NCI-H2081 treated with DMSO at 0.1 percent for 48 hours (cell line): ENCODE measurements at places on chromosomes 12 and 14.

DNA sequence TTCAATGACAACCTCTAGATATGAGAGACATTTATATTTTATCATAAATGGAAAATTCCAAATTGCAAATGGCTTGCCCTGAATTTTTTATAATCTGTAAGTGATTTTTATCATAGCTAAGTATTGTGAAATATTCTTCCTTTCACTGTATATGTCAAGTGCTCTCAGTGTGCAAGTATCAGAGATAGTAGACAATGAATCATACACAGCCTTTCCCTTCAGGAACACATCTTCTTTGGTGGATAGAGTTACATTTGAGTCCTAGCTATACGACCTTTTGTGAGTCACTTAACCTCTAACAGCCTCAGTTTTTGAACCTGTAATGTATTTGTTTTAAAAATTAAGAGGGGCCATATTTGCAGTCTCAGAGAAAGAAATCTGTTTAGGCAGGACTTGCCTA lies 350.7 kb upstream of the SEL1L start:
- DNase-seq: no peak

DNA sequence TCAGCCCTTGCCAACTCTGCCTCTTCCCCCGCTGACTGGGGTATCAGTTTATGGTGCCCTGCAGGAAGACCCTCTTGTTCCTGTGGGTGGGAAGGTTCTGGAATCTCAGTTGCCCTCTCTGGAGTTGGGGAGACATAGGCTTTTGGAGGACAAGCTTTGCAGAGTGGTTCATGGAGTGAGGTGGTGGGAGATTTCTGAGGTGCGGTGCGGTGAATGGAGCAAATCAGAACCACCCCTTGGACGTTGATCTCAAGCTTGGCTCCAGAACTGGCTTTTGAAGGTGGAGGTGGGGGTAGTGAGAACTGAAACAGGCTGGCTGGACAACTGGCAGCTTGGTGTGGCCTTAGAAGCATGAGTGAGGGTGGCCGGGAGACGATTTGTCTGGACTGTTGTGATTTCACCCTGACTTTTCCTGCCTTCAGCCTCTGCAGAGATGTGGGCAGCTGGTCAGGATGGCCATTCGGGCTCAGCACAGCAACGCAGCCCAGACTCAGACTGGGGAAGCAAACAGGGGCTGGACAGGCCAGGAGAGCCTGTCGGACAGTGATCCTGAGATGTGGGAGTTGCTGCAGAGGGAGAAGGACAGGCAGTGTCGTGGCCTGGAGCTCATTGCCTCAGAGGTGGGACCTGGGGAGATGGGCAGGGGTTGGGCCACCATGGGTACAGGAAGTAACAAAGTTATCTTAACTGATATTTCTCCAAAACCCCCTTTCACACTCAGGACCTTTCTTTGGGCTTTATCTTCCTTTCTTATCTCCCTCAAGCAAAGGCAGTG lies 1.1 kb downstream of the SHMT2 start:
- no peak for DNase-seq

DNA sequence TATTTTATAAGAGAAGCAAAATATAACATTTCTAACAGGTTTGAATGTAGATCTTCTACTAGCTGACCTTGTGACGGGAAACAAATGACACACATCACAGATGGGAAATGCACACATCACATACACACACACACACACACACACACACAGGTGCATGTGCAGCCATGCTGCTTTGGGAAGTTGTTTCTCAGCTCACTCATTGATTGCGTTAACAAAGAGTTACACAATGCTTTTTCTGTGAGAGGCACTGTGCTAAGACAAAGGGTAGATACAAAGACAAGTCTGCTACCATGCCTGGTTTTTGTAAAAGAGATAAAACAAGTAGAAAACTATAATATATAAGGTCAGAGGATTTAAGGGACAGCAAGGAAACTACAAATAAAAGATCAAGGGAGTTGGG lies 1.3 kb upstream of the NR1H4 start:
- no peak for DNase-seq

- DNase-seq: no peak
These were observed 117.7 kb downstream of the OTOGL start for GRCh38 chr12:80217011-80217535.

- DNase-seq: peak; percentile 54
These were observed 18.8 kb upstream of the GAS2L3 start for GRCh38 chr12:100554608-100555077.

DNA sequence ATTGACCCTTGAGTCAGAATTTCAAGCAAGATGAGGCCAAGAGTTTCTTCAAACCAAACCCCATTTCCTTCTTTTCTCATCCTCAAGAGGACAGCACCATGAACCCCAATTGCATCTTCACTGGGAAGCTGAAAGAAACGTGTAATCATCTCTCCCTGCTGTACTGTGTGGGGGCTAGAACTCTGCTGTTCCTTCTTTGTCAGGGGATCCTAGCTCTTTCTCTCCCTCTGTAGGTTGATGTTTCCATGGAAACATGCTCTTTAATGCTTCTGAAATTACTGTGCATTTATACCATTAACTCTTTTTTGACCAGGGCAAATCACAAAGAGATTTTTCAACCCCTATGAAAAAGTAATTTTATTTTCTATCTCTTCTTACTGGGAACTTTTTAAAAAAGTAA lies 295.1 kb downstream of the GRIN2B start:
- DNase-seq: no peak

- DNase-seq: peak; percentile 86
These were observed 33.2 kb upstream of the FAM222A start for GRCh38 chr12:109680264-109681005.

- no peak for DNase-seq
These were observed 5.2 kb downstream of the SMAGP start for GRCh38 chr12:51265024-51265423.

DNA sequence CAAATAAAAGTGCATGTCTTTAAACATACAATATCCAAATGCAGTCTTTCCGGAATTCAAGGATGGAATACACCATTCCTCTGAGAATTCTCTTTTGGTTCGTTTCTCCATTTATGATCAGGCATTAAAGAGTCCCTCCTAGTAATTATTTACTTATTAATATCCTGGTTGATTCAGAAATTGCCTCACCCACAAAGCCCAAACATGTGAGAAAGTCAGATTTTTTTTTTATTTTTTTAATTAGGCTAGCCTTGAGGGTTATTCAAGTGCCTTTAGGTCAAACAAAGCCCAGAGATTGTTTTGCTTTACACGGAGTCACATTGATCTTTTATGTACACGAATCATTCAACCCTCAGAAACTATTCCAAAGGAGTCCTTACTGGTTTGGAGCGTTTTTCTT lies 6.4 kb upstream of the TSPAN8 start:
- DNase-seq: no peak

DNA sequence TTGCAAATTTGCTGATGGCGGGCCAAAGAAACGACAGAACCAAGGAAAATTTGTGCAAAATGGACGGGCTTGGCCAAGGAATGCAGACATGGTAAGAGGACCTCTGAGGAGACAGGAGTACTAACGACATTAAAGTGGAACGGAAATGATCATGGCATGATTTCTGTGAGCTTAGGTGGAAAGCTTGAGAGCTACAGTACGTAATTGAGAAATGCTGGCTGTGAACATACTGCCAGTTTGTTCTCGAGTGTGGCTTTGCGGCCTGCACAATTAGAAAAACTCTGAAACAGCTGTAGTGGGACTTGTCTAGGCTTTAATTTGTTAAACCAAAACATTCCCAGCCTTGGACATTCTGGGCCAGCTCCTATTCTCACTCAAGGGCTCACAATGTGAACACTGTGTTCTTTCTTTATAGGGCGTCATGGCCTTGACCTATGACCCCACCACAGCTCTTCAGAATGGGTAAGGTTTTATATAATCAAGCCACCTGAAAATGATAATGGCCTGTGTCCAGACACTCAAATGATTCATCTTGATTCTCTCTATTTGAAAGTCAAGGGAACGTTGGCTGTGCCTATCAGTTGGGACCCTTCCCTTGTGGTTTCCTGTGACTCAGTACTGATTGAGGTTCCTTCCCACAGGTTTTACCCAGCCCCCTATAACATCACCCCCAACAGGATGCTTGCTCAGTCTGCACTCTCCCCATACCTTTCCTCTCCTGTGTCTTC lies 48.5 kb downstream of the BAZ2A start:
- no peak for DNase-seq

DNA sequence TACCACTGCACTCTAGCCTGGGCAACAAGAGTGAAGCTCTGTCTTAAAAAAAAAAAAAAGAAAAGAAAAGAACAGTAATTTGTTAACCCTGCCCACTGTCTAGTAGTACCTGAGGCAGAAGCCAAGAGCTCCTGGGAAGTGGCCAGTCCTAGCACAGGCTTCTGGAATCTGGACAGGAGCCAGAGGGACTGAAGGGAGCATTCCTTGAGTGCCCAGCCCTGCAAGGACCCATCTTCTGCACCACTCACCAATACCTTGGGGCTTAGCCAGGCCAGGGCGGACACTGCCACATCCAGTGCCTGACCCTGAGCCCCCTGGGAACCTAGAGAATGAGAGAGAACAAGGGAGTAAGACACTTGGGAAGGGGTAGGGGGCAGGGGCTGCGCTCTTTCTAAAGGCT lies 33.7 kb downstream of the PARP2 start:
- DNase-seq: no peak

DNA sequence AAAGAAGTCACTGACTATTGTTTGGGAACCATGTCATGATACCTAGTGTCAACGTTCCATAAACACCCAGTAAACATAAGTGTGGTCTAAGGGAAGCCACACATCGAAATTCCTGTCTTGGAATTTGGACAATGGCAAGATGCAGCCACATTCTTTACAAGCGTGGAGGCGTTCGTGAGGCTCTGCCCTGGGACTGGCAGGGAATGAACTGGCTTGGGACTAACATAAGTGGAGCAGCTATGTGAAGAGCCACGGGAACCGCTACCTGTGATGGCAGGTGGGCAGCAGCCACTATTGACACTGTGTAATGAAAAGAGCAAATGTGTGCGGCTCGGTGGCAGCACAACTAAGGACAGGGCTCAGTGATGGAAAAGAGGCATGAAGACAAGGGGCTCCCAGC lies 10.0 kb upstream of the NRIP2 start:
- DNase-seq: no peak

- DNase-seq: no peak
These were observed 12.5 kb downstream of the PLD4 start for GRCh38 chr14:104937161-104937560.

DNA sequence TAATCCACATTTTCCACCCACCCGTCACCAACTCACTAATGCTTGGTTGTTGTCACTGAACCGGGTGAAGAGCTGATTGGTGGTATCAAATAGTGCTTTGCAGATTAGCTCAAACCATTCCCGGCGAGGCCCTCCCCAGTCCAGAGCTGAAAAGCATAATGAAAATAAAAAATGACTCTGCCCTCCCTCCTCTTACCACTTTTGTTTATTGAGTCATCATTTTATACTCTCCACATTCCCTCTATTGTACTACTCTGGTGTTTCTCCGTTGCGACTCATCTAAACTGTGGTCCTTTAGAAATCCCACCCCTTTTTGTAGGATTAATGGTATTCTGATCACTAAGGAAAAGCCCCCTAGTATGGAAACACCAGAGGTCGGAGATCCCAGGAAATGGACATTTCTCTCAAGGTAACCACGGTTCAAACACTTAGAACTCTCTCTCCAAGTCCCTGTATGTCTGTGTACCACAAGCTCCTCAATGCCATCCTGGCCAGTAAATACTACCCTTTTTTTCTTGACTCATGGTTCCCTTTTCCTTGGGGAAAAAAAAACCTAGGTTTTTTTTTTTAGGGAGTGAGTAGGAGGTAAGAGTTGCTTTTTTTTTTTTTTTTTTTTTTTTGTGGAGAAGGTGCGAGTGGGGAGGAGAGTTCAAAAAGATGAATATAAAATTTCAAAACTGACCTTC lies 42.0 kb downstream of the AREL1 start:
- DNase-seq: no peak

- DNase-seq: no peak
These were observed 1027.2 kb upstream of the TMEM132C start for GRCh38 chr12:127239781-127240180.

DNA sequence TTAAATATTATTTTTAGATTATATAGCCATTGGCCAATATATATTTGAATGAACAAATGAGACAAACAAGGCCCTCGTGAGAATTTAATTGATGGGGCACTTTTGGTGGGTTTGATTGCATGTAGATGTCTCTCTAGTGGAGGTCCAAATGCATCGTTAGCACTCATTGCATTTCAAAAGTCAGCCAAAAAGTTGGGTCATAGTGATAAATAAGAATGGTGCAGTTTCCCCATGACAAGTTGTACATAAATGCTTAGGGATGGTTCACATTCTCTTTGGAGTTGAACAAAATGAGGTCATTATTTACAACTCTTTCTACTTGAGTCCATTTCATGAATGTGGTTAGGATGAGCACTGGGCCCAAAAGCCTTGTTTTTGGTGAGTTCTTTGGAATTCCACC lies 1.0 kb downstream of the BEST3 start:
- DNase-seq: no peak

- no peak for DNase-seq
These were observed 785.3 kb downstream of the TRHDE start for GRCh38 chr12:73057428-73057827.

DNA sequence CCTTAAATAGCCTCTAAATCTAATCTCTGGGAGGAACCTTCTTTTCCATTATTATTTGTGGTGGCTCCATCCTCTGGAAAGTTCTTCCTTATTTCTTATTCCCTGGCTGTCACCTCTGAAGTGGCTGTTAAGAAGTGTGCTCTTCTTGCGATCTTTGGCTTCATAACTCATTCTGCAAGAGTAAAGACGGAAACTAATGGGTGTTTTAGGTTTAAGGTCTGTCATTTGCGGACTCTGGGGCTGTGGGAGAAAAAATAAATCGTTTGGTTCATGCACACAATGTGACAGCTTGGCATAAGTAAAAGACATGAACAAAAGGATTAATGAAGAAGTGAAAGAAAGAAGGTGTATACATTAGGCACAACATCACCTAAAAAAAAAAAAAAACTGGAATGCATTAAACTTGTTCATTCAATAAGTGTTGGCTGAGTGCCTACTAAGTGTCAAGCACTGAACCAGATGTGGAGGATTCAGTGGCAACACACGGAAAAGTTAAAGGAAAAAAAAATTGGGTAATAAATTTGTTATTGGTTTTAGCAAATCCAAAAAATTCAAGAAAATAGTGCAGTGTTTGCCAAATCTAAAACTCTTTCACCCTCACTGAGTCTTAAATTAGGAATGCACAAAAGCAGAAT lies 99.5 kb downstream of the ERGIC2 start:
- no peak for DNase-seq

DNA sequence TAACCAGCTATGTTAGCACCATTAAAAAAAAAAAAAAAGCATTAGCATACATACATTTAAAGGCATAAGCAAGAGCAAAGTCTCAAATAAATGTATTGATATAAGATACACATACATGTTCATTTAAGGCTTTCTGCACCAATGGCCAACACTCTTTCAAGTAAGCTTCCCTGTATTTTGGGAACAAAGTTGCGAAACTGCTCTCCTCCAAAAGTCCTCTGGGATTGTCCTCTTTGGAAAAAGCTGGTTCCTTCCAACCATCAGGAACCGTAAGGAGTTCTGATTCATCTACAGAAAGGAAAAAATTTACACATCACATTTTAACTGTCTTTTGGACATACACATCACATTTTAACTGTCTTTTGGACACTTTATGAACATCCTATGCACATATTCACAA lies 3.2 kb downstream of the KRR1 start:
- DNase-seq: no peak
